Nephron progenitor cell (in vitro differentiated cells): ENCODE measurements at places on chromosomes 2 and 18.

GRCh38 chr2:220165401-220165800, 538.0 kb downstream of the SLC4A3 start:
- peaks cover 6% of the 10 kb centered on the region for H3K27me3 ChIP-seq
- H3K4me3 ChIP-seq, result no peak overlapping the region

DNA sequence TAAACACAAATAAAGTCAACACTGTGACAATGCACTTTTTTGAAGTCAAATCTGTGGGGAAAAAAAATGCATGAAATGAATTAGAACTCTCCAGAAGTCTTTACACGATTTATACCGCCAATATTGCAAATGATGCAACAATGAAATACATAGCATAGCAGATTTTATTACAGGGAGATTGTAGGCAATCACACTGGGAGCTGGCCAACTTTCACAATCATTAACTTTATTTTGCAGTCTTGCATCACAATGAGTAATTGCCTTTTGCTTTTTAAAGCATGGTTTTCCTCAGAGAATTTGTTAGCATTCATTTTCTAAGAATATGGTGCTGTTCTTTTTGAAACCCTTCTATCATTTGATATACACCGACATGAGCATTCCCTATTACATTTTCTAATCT, 366.4 kb upstream of the FSIP2 start:
- no peaks in the 10 kb centered on the region for H3K27me3 ChIP-seq
- H3K4me3 ChIP-seq, result no peak overlapping the region
- no peak overlapping the region for H3K27ac ChIP-seq
- DNase-seq, result no peak

GRCh38 chr18:65547046-65547445, 203.8 kb upstream of the CDH7 start:
- no peak for DNase-seq
- H3K27me3 ChIP-seq, result no peaks in the 10 kb centered on the region
- H3K4me3 ChIP-seq, result no peak overlapping the region
- H3K4me1 ChIP-seq, result no peaks in the 10 kb centered on the region

DNA sequence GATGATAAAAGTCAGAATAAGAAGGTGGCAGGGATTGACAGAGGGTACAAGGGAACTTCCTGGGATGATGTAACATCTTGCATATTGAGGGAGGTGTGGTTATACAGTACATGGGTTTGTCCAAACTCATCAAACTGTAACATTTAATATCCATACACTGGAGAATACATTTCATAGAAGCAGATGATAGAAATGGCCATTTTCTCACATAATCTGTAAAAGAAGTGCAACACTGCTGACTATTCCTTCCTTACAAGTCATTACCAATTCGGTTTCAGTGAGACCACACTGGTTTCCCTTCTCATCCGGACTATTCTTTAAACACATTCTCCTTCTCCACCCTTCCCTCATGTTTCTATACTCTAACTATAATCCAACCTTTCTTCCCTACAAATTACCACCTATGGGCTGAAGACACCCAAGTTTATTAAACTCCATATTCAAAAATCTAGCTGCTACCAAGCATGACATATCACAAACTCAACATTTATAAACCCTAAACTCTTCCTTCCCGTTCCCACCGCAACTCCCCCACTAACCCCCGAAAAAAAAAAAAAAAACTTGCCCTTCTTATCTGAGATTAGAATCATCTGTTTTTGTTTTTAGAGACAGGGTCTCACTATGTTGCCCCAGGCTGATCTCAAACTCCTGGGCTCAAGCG, 1.6 kb downstream of the COX7A2L start:
- H3K27ac ChIP-seq, result peak overlapping the region; percentile 70
- DNase-seq, result no peak
- H3K36me3 ChIP-seq, result peaks cover 15% of the 10 kb centered on the region
- peak overlapping the region; percentile 91 for H3K4me3 ChIP-seq

DNA sequence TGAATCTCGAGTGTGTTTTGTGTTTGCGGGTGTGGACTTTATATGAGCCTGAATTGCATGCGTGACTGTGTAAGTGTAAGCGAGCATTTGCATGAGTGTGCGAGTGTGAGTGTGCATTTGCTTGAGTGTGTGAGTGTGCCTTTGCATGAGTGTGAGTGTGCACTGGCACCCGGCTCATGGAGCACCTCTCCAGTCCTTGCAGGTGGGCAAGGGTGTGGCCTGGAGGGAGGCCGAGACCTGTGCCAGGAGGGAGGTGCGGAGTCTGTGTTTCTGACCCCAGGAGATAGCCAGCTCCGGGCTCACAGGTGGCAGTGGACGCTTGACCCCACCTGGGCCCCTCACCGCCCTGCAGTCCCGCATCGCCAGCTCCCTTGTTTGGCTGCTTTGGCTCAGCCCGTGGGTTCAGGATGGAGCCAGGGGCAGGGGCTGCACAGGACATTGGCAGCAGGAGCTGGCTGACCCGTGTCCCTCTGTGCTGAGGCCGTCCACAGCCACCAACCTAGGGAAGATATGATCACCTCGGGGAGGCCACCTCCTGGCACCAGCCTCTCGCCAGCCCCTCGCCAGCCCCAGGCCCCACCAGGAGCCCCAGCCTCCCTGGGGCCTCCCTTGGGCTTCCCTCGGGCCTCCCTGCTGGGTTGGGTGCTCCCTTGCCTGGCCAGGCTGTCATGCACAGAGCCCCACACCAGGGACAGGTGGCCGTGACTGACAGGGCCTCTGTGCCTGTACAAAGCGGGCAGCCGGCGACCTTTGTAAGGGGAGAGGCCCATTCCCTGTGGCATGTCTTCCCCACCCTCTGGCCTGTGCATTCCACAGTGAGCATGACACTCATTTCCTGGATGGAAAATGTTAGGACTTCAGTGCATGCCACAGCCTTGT, 81.6 kb downstream of the PTGR3 start:
- H3K36me3 ChIP-seq, result no peaks in the 10 kb centered on the region
- peaks cover 48% of the 10 kb centered on the region for H3K4me1 ChIP-seq
- peak; percentile 17 for DNase-seq
- H3K27me3 ChIP-seq, result peaks cover 8% of the 10 kb centered on the region
- peak overlapping the region; percentile 25 for H3K27ac ChIP-seq

DNA sequence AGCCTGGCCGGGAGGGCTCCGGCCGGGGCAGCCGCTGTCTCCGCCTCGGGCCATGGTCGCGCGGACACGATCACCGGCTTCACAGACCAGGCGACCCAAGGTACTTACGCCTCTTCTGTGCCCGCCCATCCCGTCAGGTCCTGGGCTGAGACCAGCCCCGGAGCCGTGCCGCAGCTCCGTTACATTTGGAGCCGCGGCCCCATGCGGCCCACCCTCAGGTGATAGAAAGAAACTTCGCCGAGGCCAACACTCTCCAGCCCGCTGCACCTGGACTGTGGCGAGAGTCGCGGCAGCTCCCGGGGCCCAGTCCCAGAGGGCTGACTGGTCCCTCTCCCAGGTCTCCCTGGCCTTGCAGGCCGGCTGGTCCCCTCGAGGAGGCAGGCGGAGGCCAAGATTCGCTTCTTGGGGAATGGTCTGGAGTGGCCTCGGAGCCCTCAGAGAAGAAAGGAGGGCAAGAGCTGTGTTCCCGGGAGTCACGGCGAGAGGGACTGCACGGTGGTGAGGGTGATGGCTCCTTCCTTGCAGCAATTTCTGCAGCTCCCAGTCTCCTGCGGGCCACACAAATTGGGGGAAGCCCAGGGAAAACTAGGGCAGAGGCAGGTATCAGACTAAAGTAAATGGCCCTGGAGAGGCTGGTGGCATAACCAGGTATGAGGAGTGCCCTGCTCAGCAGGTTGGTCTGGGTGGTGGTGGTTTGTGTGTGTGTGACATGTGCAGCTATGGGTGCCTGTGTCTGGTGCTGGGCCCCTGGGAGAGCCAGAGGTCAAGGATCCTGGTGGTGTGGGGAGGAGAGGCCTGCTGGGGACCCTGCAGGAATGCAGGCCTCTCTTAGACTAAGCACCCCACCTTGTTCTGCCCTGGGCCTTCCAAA, 822 bp downstream of the GDF7 start:
- DNase-seq, result no peak
- no peaks in the 10 kb centered on the region for H3K36me3 ChIP-seq
- peak overlapping the region; percentile 47 for H3K4me3 ChIP-seq
- H3K4me1 ChIP-seq, result peaks cover 28% of the 10 kb centered on the region
- no peak overlapping the region for H3K27ac ChIP-seq

DNA sequence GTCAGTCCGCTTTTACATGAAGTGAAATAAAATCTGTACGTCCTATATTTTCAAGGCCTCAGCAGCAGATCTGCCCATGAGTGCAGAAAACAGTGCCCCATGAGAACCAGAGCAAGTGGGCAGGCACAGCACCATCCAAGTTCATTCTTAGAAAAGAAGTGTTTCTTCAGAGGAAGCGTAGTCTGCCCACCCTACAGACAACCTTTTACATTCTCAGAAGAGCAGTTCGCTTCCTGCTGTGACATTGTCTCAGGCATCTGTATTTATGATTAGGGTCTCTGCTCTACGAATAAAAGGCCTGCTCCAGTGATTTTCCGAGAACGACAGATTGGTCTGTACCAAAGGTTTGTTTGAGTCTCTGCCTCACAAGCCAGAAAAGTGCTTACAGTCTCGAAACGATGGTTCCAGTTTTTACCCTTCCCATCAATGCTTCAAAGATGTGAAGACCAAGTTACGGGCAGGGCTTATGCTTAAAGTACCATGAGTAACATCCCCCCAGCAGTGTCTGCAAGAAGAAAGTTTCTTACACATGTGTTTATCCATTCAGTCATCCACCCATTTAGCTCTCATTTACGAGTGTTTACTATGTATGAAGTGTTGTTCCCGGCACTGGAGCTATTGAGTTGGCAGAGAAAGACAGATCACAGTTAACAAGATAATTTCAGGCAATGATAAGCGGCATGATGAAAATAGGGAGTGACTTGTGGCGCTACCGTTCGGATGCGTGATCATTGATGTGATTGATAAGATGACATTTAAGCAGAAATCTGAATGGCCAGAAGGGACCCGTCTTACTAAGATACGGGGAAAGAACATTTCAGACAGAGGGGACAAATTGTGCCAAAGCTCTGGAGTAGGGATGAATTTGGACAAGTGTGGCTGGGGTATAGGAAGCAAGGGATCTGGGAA, 31.4 kb upstream of the CTLA4 start:
- H3K4me1 ChIP-seq, result peaks cover 13% of the 10 kb centered on the region
- no peaks in the 10 kb centered on the region for H3K36me3 ChIP-seq
- no peak overlapping the region for H3K4me3 ChIP-seq
- DNase-seq, result no peak
